ENCODE measurements at places on chromosomes 16 and 17. TPM values are rescaled to one million over a fixed set of nuclear protein-coding genes. Genes with fewer than 3 reads are reported as not detected.

GRCh38 chr17:59804901-59805465 is 87.8 kb downstream of the TUBD1 start:
- DNase-seq: no peak
- H3K36me3 ChIP-seq: no peaks in the 10 kb centered on the region
- no peaks in the 10 kb centered on the region for H3K4me1 ChIP-seq
- H3K4me3 ChIP-seq: no peak overlapping the region
- H3K27ac ChIP-seq: peak overlapping the region; percentile 25

GRCh38 chr17:59846394-59847165 is 46.2 kb downstream of the TUBD1 start:
- H3K27ac ChIP-seq: peak overlapping the region; percentile 97
- DNase-seq: peak; percentile 74
- H3K4me3 ChIP-seq: peak overlapping the region; percentile 19

DNA sequence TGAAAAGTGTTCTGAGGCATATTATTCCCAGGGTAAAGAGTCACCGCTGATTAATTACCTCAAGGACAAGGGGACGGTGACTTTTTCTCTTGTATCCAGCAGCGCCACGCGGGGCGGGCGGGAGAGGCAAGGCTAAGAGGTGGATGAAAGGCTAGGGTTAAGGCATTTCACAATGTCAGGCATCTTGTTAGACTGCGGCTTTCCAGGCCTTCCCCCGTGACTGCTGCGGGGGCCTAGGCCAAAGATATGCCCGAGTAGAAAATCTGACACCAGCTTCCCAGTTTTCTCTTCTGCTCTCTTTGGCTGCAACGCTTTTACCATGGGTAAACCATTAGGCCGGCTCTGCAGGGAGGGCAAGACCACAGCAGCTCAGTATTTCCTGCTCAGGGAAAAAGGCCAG is 698.2 kb downstream of the MAF start:
- H3K4me3 ChIP-seq: no peak overlapping the region
- no peaks in the 10 kb centered on the region for H3K36me3 ChIP-seq
- H3K27me3 ChIP-seq: no peaks in the 10 kb centered on the region

DNA sequence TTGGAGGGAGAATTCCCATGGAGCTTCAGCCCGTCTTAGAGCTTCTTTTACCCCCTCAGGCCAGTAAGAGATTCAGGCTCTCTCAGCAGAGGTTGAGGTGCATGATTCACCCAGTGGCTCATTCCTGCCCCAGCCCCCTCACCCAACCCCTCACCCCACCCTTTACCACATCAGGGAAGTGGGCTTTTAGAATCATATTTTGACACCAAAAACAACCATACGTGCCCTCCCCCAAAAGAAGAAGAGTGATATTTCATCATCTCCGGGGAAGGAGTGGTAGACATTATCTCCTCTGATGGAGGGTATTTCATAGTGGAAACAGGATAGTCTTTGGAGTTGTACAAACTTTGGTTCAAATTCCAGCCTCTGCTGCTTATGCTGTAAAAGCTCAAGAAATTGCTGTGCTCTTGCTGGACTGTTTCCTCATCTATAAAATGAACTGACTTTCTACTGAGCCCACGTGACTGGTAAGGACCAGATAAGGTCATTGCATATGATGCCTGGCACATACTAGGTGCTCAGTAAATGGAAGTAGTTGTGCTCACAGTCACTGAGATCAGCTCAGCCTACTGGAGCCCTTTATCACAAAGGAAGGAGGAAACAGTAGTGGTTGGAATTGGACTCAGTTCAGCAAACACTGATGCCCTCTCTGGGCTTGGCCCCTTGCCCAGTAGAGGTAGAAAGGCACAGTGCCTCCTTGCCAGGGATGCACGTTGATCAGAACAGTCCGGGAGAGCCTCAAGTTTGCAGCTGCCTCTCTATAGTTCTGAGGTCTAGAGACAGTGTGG is 18.3 kb upstream of the CCL5 start:
- no peak overlapping the region for H3K27ac ChIP-seq
- no peaks in the 10 kb centered on the region for H3K4me1 ChIP-seq
- H3K36me3 ChIP-seq: no peaks in the 10 kb centered on the region
- H3K4me3 ChIP-seq: no peak overlapping the region
- peak; percentile 61 for DNase-seq

DNA sequence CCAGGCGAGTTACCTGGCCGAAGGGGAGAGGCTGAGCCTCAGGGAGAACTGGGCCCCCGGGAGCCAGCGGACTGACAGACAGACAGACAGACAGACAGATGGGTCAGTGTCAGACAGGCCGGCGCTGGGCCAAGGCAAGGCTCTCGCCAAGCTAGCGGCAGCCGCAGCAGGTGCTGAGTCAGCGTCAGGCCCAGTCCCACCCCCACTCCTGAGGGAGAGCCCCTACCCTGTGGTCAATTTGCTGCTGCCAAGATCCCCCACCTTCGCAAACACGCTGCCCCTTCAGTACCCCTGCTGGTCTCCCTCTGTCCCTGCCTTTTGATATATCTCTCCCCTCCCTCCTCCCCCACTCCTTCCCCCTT is 1.5 kb downstream of the FGF11 start:
- H3K27ac ChIP-seq: peak overlapping the region; percentile 84
- H3K4me3 ChIP-seq: no peak overlapping the region
- H3K36me3 ChIP-seq: no peaks in the 10 kb centered on the region
- H3K4me1 ChIP-seq: peaks cover 63% of the 10 kb centered on the region

GRCh38 chr16:31016018-31016417 is 5.6 kb upstream of the STX1B start:
- H3K36me3 ChIP-seq: no peaks in the 10 kb centered on the region
- no peaks in the 10 kb centered on the region for H3K4me1 ChIP-seq
- peaks cover 5% of the 10 kb centered on the region for H3K27me3 ChIP-seq
- H3K27ac ChIP-seq: no peak overlapping the region
- no peak for DNase-seq
- H3K4me3 ChIP-seq: no peak overlapping the region

Gene GCGR
- 4.1 TPM for polyA plus RNA-seq

Gene FBXW10B
- polyA plus RNA-seq: 2.0 TPM

Gene CPNE7
- polyA plus RNA-seq: 0.35 TPM

Gene CLEC18A
- polyA plus RNA-seq: 2.9 TPM
